Mucosa of gallbladder (tissue), 1 donor: ENCODE measurements at places on chromosomes 1 and 21. TPM values are rescaled to one million over a fixed set of nuclear protein-coding genes. Genes with fewer than 3 reads are reported as not detected.

DOCK7 gene
- 25.0 TPM for total RNA-seq

DNA sequence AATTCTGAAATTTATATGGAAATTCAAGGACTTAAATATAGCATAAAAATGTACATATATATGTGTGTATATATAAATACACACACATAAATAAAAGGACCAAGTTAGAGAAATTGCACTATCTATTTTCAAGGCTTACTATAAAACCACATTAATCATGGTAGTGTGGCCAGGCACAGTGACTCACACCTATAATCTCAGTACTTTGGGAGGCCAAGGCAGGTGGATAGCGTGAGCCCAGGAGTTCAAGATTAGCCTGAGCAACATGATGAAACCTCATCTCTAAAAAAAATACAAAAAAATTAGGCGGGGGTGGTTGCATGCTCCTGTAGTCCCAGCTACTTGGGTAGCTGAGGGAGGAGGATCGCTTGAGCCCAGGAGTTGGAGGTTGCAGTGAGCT, 171.4 kb upstream of the GORAB start:
- DNase-seq, result no peak

IFNAR1 gene
- 59.0 TPM for total RNA-seq

DNA sequence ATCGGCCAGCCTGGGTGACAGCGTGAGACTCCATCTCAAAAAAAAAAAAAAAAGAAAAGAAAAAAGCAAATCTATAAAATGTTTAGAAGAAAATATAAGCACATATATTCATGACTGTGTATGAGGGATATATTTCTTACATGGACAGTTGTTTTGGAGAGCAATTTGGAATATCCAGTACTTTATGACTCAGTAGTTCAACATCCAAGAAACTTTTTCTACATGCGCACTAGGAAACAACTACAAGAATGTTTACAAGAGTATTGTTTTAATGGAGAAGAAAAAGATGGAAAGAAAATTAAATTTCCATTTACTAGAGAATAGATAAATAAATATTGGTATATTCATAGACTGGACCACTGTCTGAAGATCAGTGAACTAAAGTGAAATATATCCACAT, 77.5 kb downstream of the MAST2 start:
- DNase-seq, result no peak

- no peak for DNase-seq
Observed at GRCh38 chr1:166069390-166069789, 97.4 kb downstream of the FAM78B start.

DNA sequence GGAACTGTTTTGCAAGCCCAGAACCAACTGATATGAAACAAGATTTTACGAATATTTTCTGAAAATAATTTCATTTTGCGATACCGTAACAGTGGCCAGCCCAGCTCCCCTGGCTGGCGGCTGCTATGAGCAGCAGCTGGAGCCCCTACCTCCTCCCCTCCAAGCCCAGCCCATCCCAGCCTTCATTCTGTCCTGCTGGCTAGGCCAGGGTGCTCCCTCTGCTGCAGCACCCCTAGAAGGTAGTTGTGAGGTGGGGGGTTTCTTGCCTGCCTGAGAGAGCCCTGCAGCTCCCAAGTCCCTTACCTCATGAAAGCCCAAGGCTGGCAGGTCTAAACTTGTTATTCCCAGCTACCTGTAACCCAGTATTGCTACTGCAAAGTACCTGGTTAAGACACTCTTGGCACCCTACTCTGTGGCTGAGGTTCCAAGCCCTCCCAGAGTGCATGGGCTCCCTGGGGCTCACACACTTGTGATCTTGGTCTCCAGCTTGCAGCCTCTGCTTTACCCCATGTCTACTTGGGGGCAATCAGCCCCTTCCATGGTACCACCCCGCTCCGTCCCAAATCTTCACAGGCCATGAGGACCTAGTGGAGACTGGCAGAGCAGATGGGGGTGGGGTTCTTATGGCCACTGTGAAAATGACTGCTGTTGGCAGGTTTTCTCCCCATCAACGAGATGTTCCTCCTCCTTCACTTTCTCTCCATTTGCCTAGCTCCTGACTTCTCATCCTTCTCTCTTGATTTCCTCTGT, 239.8 kb downstream of the TRABD2B start:
- DNase-seq, result no peak
